ENCODE measurements at places on chromosomes 16 and 17.

DNA sequence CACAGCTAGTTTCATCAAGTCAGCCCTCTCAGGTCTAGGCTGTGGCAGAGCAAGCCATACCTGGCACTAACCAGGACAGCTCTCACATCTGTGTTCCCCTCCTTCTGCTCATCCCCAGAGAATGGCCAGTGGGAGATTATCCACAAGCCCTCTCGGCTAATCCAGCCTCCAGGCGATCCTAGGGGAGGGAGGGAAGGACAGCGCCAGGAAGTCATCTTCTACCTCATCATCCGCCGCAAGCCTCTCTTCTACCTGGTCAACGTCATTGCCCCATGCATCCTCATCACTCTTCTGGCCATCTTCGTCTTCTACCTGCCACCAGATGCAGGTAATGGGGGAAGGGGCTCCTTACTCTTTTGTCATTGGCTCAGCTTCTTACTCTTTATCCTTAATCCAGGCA lies 3.6 kb downstream of the CHRNB1 start:
- no peak for DNase-seq

- no peak for DNase-seq
Measured at GRCh38 chr17:2190014-2190413, 113.6 kb downstream of the SMG6 start.

DNA sequence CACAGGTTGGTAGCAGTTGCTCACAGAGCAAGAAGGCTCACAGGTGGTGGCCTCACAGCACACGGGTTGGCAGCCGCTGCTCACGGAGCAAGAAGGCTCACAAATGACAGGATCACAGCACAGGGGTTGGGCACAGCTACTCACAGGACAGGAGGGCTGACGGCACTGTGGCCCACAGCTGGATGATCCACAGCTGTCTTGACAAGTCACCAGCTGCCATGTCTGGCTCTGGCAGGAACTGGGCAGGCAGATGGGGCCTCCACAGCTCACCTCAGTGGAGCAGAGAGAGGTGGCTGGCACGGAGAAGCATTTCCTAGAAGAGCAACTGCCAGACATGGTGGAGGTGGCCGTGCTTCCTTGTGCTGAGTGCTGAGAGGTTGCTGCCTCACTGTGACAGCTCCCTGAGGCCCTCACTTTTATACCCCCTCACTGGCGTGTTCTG lies at the start of gene KRTAP16-1:
TSS of gene KRTAP16-1 (minus strand) at position 392 of the 442 bp plus-strand sequence. CDS start at position 336, 56 bp downstream.
- peak; percentile 24 for DNase-seq

- DNase-seq: no peak
Measured at GRCh38 chr17:63529711-63530556, 6.8 kb downstream of the KCNH6 start.

DNA sequence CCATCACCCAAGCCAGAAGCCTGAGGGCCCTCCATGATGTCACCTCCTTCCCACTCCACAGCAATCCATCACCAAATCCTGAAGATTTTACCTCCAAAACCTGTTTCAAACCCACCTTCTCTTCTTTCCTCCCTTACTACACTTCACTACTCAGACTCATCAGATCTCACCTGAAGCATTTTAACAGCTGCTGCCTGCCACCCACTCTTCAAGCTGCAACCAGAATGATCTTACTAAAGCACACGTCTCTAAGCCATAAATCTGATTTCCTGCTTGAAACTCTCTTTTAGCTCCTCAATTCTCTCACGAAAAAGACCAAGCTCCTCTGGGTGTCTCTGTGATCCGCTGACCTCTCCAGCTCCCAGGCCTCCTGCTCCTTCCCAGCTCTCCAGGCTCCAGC lies 46.5 kb downstream of the CDK5R1 start:
- DNase-seq: no peak

DNA sequence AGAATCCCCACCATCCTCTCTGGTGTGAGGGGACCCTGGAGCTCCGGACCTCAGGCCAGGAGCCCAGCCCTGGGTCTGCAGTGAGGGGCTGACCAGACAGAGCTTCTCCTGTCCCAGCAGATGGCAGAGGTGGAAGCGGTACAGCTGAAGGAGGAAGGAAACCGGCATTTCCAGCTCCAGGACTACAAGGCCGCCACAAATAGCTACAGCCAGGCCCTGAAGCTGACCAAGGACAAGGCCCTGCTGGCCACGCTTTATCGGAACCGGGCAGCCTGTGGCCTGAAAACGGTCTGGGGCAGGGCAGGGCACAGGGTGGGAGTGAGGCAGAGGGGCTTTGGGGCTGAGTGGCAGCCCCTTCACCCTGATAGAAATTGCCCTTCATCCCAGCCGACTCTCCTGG lies 527 bp downstream of the UNC45B start:
- DNase-seq: no peak

DNA sequence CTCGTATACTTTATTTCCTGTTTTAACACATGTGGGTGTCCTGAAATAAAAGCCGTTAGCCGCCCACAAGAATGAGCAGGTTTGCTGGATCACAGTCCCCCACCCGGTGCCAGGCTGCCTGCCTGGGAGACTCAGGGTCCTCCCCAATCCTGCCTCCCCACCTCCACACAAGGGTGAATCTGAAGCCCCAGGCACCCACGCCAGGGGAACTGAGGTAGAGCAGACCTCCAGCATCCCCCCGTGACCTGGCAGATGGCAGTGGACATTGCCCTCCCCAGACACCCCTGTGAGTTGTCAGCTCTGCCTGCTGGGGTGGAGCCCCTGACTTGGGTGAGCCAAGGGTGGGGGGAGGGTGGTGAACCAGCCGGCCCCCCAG lies 114.8 kb downstream of the METRNL start:
- DNase-seq: no peak

- no peak for DNase-seq
Measured at GRCh38 chr16:14464192-14464591, 165.9 kb downstream of the PARN start.

- no peak for DNase-seq
Measured at GRCh38 chr16:69763599-69763942, 1.4 kb downstream of the WWP2 start.

GRCh38 chr17:55959756-55960155 lies 193.5 kb upstream of the ANKFN1 start:
- no peak for DNase-seq

GRCh38 chr16:74451951-74452758 lies 30.9 kb upstream of the CLEC18B start:
- DNase-seq: no peak

GRCh38 chr16:81318711-81319110 lies 3.9 kb downstream of the GAN start:
- DNase-seq: no peak

DNA sequence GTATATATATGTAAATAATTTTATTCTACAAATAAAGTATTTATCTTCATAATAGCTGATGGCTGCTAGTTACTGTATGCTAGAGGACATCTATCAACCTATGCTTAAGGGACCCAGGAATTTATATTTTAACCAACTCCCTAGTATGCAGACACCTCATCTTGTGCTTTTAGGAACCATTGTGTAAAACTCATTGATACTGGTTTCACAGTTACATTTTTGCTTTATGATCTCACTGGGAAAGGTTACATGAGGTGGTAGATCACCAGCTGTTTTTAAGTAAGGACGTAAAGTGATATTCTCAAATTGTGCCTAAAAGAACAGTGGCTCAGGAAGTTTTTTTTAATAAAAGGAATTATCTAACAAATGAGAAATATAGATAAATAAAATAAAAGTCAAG lies 56.4 kb downstream of the VMP1 start:
- DNase-seq: no peak

DNA sequence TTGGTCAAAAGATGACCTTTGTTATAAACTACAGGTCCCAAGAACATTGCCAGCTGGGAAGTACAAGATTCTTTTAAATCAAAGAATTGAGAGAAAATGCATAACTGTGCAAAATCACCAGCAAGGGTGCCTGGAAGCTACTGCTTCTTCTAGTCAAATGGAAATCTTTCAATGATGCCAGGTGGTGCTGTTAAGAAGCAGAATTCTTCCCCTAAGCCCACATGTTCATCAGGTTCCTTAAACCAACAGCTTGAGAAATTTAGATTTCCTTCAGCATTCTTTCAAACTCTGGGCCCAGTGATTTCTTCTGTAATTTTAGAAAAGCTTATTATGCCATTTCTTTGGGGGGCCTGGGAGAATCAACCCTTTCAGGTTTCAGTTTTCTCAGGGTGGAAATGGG lies 207.8 kb upstream of the WSCD1 start:
- no peak for DNase-seq

DNA sequence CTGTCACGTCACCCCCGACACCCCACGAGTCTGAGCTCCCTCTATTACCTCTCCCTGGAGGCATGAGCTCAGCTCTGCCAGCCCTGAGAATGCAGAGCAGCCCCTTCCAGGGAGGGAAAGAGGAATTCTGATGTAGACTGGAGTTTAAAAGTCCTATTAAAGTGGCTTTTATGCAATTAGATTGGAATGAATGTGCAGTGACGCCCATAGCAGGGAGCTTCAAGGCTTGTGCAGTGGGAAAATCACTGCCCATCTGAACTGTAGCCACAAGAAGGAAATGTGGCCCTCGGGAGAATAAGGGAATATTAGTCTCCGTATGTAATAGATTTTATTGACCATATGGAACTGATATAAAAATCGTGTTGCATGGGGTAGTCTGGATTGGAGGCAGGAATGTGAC lies 66.9 kb downstream of the ZNF423 start:
- no peak for DNase-seq

DNA sequence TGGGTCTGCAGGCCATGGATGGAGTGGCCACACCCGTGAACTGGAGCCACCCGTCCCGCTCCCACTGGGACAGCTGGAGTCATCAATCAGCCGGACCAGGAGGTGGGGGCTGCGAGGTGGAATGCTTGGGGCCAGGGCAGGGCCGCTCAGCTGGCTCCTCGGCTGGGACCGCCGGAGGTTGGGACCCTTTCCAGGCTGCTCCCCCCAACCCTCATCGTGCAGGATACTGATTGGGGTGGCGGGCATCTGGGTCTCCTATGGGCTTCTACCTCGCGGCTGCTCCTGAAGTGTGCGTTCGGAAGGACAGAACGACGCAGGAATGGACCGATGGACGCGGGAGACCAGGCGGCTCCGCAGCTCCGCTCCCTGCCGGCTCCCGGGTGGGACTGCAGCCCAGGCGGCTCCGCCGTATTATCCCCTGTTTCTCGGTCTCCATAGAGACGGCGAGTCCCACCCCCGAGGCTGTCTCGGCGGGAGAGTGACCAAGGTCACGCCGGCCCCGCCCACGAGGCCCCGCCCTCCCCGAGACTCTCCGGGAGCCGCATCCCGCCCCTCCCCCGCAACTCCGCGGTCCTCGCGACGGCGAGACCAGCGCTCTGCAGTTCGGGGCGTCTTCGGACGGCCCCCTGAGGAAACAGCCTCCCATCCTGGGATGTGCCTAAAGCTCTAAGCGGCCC lies at the start of gene TPPP3:
TSS of gene TPPP3 (minus strand) at position 388 of the 677 bp plus-strand sequence. CDS start 2,387 bp downstream, outside the sequence.
- no peak for DNase-seq

DNA sequence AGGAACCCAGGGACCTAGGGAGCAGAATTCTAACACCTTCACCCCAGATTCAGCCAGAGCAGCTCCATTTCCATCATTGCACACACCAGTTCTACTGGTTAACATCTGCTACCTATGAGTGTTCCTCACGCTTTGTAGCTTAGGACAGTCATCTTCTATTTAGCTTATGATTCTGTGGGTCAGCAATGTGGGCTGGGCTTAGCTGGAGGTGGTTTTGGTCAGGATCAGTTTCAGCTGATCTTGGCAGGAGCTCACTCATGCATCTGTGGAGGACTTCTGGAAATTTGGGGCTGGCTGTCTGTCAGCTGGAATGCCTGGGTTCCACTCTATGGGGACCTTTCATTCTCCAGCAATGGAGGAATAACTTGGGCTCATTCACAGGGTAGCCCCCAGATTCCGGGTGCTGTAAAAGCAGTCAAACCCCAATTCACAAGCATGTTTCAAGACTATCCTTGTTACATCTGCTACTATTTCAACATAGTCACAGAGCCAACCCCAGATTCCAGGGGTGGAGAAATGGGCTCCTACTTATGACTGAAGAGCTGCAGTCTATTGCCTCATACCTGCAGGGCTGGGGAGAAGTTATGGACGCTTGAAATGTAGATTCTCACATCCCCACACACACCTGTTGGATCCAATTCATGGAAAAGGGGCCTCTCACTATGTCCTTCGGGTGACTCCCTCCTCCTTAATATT lies 3.4 kb upstream of the HP start:
- no peak for DNase-seq

DNA sequence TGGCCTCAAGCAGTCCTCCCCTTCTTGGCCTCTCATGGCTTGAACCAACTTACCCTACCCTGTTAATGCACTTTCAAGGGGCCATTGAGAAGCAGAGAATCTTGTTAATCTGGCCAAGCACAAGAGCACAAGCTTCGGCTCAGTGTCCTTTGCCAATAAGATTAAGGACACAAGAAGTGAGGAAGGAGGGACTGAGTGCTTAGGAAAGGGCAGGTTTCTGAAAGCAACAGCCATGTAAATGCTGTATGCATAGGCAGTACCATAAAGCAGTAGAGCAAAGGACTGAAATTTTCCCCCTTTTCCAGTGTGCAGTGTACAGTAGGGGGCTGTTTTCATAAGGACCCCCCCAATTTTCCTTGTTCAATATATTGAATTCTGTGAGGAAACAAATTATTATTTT lies 37.7 kb downstream of the IST1 start:
- DNase-seq: no peak

- no peak for DNase-seq
Measured at GRCh38 chr16:2233872-2234812, 2.1 kb upstream of the DNASE1L2 start.

DNA sequence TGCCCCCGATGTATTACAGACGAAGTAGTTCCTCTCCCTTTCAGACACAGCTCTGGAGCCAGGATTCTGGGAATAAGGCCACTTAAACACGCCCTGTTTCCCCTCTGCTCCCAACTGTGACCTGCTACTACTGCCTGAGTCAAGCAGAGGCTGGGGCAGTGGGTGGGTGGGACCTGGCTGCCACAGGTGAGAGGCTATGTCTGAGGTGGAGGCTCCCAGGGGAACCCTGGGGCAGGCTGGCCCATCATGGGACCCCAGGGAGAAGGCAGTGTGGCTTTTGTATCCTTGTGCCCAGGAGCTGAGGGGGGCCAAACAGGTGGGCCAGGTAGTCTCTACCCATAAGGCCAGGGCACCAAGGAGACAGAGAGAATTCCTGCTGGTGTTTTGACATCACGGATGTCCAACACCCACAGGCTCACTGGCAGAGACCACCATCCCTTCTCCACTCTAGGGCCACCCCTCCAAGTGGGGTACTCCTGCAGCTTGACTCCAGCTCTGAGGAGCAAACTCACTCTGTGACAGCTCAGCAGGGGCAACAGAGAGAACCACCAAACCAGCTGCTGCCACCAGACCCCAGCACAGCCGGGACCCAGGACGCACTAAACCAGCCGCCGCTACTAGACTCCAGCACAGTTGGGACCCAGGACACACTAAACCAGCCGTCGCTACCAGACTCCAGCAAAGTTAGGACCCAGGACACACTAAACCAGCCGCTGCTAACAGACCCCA lies 105.3 kb upstream of the SMURF2 start:
- DNase-seq: no peak

All from activated CD4-positive, alpha-beta T cell treated with anti-CD3 and anti-CD28 coated beads, Interleukin-2, amount 50 U/mL, for 4 hours (primary cell).